ENCODE measurements at places on chromosomes 5 and 9.

DNA sequence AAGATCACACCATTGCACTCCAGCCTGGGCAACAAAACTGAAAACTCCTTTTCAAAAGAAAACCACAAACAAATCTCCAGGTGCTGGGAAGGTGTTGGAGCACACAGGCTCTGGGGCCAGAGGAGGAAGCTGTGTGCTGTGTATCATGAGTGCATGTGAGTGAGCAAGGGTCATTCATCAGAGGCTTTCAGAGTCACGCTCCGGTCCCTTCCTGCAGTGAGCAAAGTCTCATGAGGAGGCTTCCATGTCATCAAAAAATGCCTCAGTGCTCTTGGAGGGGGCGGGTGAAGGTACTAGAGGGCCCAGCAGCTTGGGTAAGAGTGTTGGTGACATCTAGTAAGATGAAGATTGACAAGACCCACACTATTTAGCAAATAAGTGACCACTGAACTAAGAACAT is 48.3 kb upstream of the TESK1 start:
- no peak for DNase-seq

GRCh38 chr9:18492612-18493011 is 18.7 kb downstream of the ADAMTSL1 start:
- no peak for DNase-seq

DNA sequence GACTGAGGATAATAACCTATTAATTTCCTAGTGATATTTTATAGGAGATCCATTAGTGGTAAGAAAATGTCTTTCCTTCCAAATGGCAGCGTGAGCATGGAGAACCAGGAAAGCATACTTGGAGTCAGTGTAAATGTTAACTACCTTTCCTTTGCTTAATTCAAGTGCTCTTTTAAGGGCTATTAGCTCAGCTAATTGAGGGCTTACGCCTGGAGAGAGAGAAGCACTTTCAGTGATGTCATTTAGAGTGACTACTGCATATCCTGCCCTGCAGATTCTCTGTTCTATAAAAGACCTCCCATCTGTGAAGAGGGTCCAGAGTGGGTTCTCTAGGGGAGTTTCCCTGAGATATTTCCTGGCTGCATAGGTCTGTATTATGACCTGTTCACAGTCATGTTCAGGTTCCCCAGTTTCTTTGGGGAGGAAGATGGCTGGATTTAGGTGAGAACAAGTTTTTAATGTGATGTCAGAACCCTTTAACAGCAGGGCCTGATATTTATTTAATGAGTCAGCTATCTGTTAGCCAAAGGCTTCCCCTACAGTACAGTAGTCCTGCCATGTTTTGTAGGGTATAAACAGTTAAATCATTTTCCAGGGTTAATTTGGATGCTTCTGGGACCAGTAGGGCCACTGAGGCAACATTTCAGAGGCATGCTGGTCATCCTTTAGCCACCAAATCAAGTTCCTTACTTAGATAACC is 89.6 kb downstream of the TRIM36 start:
- no peak for DNase-seq

DNA sequence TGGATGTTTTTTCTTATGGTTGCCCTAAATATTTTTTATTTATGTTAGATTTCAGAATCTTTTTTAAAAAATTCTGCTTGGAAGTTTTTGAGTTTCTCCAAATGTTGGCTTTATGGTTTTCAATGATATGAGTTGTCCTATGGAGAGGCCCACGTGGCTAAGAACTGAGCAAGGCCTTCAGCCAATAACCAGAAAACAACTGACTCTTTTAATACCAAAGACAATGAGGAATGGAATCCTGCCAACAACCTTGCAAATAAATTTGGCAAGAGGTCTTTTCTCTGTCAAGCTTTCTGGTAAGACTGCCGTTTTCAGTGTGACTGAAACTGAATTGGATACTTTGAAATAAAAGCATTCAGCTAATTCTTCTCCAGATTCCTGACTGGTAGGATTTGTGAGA is 1740.1 kb upstream of the WWC1 start:
- DNase-seq, result no peak

GRCh38 chr5:139668924-139669661 is 20.9 kb downstream of the CXXC5 start:
- no peak for DNase-seq

DNA sequence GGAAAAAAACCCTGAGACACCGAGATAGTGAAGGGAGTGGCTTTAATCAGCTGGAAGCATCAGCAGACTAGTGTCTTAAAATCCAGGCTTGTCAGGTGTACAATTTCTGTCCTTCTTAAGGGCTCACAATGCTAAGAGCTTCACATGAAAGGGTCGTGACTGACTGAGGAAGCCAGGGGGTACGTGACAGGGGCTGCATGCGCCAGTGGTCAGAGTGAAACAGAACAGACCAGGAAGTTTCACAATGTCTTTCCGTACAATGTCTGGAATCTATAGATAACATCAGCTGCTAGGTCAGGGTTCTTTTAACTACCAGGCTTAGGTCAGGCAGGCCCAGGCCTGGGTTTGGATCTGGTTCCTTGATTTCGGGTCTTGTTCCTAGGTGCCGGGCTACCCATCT is 253.0 kb downstream of the CDH10 start:
- no peak for DNase-seq

DNA sequence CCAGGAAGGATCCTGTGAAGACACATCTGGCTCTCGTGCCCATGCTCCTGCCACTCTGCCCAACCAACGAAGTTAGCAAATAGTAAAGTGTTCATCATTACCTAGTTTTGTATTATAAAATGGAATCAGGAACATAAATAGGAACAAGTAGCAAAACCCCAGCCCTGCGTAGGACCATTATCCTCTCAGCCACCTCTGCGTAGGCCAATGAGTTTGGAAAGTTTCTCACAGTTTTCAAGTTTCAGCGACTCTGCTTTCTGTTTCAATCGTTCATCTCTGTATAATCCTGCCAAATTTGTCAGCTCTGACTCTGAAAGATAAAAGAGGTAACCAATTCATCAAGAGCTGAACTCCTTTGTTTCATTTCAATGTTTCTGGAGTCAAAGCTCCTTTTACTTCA is 10.1 kb upstream of the SPATA24 start:
- no peak for DNase-seq

GRCh38 chr5:113336975-113337374 is 97.8 kb downstream of the TSSK1B start:
- DNase-seq, result no peak
